Stimulated activated CD8-positive, alpha-beta memory T cell treated with anti-CD3 and anti-CD28 coated beads, Interleukin-2, amount 100 ng/mL, for 1 hour (primary cell): ENCODE measurements at places on chromosomes 6 and 20.
A peak's percentile ranks its signal among the peaks of the same experiment; 100 is the strongest.

DNA sequence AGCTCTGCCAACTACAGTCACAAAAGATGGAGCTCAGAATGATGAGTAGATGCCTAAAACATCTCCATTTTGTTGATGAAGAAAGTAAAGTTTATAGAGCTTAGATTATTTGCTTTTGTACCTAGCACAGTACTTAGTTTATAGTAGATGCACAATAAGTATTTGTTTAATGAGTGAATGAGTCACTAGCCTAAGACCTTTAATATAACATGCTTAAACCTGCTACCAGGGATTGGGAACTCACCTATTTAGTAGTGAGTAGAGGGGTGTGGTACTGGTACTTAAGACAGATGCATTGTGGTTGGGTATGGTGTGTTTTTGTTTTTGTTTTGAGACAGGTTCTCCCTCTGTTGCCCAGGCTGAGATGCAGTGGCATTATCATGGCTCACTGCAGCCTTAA lies 35.8 kb downstream of the TRIM38 start:
- DNase-seq: no peak

DNA sequence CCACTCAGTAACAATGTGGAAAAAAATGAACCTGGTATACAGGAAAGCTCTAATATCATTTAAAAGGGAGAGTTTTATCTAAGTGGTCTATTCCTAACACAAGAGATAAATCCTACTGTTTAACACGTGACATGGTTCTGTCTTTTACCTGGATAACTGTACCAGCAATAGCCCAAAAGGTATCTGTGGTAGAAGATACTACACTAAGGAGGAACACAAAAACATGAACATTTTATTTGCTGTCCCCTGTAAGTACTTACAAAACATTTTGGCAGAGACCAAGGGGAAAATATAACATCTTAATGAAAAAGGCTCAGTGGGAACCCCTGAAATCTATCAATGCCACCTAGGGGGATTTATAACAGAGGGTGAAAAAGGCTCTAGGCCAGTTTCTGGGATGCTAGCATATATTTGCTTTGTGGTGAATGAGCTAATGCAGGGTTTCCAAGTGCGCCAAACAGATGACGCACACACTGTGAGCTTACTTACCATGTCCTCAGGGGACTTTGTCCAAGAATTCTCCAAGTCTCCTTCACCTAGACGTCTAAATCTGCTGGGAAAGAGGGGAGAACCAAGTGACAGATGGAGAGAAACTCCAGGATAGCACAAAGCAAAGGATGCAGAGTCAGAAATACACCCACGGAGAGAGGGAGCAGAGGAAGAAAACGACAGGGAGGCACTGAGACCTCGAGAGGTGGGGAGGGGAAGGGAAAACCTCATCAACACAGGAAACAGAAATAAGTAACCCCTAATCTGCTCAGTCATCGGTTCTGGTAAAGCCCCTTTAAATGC lies 147.9 kb upstream of the PRND start:
- no peak for DNase-seq

GRCh38 chr6:155915651-155916050 lies 460.0 kb upstream of the NOX3 start:
- DNase-seq: no peak

GRCh38 chr20:4814696-4815252 lies 93.1 kb downstream of the PRND start:
- peak; percentile 43 for DNase-seq

DNA sequence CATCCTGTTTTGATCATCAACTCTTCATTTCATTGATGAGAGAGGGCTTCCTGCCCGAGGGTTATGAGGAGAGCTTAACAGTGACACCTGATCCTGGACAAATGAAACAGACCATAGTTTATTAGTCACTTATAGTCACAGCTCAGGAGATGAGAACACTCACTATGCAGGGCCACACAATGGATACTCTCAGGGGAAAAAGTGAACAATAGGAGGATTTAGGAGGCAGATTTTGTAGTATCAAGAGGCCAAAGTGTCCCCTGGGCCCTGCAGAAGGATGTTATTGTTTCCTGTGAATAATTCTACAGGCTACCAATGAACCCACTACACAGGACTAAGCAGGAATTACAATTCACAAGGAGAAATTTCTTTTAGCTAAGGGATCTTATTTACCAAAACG lies 772.8 kb upstream of the MAN1A1 start:
- DNase-seq: no peak

- DNase-seq: no peak
These were observed 532 bp upstream of the PM20D2 start for GRCh38 chr6:89145091-89145955.

GRCh38 chr6:25202504-25202903 lies 76.7 kb upstream of the CARMIL1 start:
- no peak for DNase-seq

GRCh38 chr20:53129563-53129962 lies 157.4 kb downstream of the TSHZ2 start:
- DNase-seq: no peak

- no peak for DNase-seq
These were observed 29.1 kb downstream of the SHLD1 start for GRCh38 chr20:5779071-5779900.

GRCh38 chr6:195861-196360 lies 96.4 kb upstream of the DUSP22 start:
- no peak for DNase-seq

DNA sequence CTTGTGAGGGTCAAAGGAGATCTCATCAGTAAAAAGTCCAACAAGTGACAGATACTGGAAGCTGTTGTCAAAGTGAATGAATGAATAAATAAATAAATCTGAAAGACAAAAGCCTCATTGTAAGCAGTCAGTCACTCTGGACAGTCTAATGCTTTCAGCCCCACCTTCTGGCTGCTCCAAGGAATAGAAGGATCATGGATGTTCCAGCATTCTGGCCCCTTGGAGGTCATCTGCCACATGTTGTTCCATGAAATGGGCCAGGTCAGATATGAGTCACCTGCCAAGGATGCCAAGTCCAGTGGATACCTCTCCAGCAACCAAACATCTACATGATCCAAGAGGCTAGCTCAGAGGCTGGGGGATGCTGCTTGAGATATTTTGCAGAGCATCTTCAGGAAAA lies 185.6 kb downstream of the BMP7 start:
- no peak for DNase-seq

GRCh38 chr6:109626311-109626710 lies 64.7 kb downstream of the AK9 start:
- DNase-seq: no peak

- DNase-seq: no peak
These were observed 606 bp downstream of the ID4 start for GRCh38 chr6:19837511-19838441.

DNA sequence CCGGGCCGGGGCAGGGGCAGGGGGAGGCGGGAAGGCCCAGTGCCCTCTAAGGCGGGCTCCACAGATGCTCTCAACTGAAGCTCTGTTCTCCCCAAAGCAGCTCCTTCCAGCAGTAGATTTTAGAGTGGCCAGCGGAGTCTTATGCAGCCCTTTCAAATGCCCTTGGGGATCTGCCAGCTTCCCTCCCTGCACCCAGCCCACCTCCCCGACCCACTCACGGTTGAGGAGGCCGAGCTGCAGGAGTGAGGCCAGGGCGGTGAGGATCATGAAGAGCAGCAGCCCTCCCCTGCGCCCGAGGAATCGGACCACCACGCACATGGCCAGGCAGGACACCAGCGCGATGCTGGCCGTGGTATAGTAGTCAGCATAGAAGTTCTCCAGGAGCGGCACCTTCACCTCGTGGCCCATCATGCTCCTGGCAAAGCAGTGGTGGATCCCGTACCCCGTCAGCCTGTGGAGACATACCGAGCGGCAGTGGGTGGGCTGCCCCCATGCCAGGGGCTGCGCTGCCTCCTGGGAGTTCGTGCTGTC lies 28.0 kb downstream of the PSMG4 start:
- no peak for DNase-seq

DNA sequence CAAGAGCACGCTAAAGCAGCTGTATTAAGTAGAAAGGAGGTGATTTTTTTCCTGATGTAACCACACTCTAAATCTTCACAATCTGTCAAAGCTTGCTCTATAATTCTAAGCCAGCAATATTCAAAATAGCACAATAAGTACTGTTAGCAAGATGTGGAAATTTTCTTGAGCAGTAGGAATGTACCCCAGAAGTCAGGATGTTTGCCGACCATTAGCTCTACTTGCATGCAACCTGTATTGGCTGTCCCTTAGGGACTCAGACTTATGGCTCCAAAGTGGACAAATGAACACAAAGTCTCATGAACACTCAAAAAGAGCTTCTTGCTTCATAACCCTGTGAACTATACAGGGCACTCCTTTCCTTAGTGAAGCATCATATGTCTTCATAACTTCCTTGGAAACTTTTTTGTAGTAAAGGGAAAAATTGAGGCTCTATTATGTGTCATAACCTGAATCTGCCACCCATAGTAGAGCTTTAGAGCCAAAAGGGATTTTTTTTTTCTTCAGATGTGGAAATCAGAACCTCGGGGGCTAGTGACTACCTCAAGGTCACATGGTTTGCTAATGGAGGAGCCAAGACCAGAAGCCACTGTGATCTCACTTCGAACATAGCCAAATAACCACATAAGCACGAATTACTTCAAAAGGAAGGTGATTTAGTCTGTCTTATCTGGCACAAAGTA lies 54.5 kb downstream of the ADGRG6 start:
- DNase-seq: no peak

- no peak for DNase-seq
These were observed 188.3 kb upstream of the MARCKS start for GRCh38 chr6:113668641-113669408.

GRCh38 chr6:5230081-5230480 lies 30.7 kb downstream of the LYRM4 start:
- DNase-seq: no peak

DNA sequence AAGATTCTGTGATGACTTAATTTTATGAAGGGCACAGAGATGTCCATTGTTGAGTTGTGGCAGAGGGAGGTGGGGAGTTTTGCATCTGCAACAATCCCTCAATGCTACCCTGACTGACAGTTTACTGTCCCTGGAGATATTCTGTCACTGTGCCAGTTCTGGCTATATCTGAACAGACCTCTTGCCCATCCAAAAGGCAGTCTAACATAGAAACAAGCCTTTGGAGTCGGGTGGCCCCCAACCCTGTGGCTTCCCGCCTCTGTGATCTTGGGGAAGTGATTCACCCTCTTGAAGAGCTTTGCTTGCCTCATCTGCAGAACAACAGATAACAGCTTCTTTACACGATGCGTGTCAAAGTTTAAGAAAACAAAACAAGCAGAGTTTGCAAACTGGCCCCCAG lies 3.8 kb upstream of the E2F1 start:
- no peak for DNase-seq

DNA sequence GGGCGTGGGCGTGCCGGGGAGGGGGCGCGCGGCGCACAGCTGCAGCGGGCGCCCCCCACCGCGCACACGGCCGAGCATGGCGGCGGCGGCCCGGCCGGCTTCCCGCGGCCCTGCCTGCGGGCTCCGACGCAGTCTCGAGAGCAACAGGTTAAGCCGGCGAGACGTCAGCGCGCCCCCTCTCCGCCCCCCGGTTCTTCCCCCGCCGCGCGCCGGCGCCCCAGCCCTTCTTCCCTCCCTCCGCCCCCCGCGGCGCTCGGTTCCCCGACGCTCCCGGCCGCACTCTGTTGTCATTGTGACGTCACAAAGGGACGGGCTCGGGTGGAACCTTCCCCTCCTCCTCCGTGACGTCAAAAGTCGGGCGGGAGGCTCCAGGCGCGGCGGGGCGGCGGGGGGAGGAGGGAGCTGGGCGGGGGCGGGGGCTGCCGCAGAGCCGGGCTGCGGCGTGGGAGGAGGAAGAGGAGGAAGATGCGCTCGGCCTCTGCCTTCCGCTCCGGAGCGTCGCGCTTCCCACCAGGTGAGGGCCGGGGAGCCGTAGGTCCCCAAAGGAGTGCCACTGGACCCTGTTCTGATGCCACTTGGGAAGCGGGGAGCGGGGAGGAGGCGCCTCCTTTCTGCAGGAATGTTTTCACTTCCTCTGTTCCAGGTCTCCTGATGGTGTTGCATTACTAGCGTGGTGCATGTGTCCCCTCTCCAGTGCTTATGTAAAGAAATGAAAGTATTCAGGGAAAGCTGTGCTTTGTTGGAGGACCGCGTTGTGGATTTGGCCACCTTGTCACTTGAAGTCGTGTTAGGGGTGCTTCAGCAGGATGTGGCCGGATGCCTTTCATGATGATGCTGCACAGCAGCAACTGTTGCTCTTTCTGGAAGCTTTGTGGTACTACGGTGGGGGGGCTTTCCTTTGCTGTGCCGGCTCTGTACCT lies 2.8 kb downstream of the JARID2 start:
- peak; percentile 95 for DNase-seq

GRCh38 chr20:57869291-57869950 lies 159.6 kb upstream of the PMEPA1 start:
- DNase-seq: no peak

DNA sequence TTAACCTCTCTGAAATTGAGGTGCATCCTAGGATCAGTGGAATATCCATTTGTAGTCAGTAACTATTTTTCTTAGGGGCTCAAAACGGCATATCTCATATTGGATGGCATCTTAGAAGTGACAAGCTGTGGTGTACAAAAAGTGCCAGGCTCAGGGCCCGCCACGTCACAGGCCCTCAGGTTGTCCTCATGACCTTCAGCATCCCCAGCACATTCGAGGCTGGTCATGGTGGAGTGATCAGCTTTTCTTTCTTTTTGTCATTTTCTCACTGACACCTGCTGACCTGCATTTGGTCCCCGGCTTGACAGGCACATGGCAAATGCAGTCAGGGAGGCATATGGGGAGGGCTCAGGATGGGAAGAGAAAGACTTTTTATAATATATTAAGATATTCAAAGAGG lies 7.1 kb upstream of the E2F1 start:
- no peak for DNase-seq

GRCh38 chr6:122422614-122423267 lies 23.3 kb downstream of the HSF2 start:
- no peak for DNase-seq

DNA sequence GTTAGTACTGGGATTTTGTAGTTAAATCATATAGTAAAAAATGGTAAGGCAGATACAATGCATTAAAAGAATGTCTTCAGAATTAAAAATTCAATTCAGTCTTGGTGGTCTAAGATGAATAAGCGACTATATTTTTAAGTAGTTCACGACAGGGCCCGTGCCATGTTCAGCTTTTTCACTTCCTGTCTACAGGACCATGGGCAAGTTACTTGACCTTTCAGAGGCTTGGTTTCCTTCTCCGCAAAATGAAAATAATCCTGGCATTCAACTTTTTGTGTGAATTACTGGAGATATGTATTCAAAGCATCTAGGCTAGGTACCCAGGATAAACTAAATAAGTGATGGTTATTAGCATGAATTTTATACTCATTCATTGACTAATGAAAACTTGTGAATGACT lies 216.0 kb downstream of the BTBD9 start:
- no peak for DNase-seq

- DNase-seq: no peak
These were observed 212.4 kb upstream of the RUNX2 start for GRCh38 chr6:45115696-45116095.

DNA sequence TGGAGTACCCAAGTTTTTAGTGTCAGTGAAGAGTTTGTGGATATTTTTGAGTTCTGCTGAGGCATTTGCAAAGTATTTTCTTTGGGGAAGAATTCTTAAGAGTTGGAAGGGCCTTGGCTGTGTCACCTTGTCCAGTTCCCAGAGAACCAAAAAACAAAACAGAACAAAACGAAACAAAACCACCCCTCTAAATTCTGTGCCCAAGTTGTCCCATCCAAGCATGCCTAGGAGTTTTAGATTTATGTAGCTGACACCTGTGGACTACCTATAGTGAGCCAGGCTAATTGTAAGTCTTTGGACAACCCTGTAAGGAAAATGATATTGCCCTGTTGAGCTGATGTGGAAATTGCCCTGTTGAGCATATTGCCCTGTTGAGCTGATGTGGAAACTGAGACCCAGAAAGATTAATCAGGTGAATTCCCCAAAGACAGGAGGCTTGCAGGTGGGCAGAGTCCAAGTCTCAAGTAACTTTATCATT lies 1.0 kb upstream of the ECI2 start:
- no peak for DNase-seq
